Hematopoietic multipotent progenitor cell treated with erythropoietin and hydrocortisone succinate and interleukin-3 and kit ligand, for 15 days (in vitro differentiated cells): ENCODE measurements at places on chromosomes 6 and 20.

GRCh38 chr20:19210391-19211155, 1.9 kb upstream of the SLC24A3 start:
- DNase-seq: no peak

- no peak for DNase-seq
Measured at GRCh38 chr6:75446241-75446880, 47.2 kb downstream of the FILIP1 start.

DNA sequence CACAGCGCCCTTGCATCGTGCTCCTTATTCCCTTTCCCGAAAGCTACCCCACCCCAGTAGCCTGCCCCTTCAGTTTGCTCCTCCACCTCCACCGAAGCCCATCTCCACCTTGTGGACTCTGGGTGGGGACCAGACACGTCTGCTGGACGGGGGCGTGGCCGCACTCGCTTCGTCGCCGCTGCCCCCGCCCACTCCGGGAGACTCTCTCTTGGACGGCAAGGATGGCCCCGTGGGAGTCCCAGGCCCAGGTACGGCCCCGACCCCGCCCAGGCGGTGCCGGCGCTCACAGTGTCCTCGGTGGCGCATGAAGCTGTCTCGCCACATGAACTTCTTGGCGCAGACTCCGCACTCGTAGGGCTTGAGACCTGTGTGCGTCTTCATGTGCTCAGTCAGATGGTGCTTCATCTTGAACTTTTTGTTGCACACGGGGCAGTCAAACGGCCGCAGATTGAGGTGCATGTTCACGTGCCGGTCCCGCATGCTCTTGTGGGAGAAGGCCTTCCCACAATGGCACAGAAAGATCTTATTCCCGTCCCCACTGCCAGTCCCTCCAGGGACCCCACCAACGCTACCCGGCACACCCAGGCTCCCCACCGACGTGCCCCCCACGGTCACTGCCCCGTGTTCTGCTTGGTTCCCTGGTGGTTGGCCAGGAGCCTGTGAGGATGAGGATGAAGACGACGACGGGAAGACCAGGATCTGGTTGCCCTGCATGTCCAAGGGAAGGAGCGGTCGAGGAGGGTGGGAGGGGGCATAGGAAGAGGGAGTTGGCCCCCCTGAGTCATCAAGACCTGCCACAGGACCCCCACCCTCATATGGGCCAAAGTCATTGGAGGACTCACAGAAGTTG, 1.3 kb upstream of the TAPBP start:
- DNase-seq: peak; percentile 59

DNA sequence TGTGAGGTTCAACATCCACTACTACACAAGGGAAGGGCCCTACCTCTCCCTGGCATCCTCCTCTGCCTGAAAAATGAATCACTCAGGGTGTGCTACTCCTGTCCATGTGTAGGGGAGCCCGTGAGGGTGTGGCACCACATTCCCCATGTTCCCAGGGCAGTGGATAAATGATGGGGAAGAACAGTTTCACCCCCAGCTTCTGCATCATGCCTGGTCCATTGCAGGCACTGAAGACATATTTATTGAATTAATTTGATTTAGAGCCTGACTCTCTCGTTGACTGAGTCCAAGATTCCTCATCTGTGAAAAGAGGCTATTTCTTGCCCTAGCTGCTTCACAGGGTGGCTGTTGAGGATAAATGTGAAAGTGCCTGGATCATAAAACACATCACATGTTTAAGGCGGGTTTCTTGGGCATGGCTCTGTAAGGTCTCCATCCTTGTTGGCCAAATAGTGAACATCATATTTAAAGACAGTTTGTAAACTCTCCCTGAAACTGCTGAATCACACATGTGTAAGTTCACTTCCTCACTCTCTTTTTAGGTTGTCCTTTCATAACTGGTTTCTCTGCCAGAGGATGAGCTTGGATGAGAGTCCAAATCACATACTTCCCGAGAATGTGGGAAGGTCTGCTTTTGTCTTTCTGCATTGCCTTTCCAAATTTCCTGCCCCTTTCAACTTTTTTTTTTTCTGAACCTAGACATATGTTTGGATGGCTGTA, 79.7 kb upstream of the FYN start:
- no peak for DNase-seq

- DNase-seq: no peak
Measured at GRCh38 chr6:157253017-157253416, 70.3 kb downstream of the TMEM242 start.

GRCh38 chr6:75283907-75284631, 523 bp downstream of the TMEM30A start:
- no peak for DNase-seq

- DNase-seq: peak; percentile 16
Measured at GRCh38 chr6:43924222-43924702, 154.3 kb downstream of the VEGFA start.

DNA sequence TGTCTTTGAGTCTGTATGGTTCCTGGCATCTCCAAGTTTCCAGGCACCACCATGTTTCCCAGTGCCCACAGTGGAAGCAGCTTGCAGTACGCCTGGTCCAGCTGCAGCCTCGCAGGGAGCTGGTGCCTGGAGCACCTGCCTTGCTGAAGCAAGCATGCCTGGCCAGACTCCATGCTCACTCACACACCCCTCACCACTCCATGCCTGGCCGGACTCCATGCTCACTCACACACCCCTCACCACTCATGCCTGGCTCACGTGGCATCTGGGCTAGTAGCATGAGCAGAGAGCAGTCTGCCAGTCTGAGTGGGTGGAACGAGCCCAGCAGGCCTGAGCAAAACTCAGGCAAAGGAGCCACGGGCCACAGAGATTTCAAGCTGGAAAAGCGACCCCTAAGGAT, 214.3 kb downstream of the TFAP2C start:
- no peak for DNase-seq

- peak; percentile 49 for DNase-seq
Measured at GRCh38 chr6:3259491-3259958, 778 bp downstream of the PSMG4 start.

- peak; percentile 74 for DNase-seq
Measured at GRCh38 chr6:139473231-139473701, 98.8 kb upstream of the CITED2 start.

- DNase-seq: no peak
Measured at GRCh38 chr20:21862259-21862946, 156.9 kb downstream of the PAX1 start.

DNA sequence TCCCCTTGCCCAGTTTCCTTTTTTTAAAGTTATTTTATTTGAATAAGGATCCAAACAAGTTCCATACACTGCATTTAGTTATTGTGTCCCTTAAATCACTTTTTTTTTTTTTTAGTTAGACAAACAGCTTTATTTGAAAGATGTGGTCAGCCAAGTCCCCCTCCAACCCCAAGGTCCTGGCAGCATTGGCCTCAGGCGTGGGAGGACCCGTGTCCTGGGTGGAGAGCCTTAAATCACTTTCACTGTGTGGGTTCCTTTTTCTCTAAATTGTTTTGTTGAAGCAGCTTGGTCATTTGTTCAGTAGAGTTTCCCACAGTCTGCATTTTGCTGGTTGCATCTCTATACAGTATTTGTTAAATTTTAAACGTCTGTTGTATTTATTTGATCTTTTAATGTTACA, 5.2 kb upstream of the TBCC start:
- no peak for DNase-seq

GRCh38 chr6:71072508-71072907, 115.6 kb upstream of the B3GAT2 start:
- DNase-seq: no peak

- no peak for DNase-seq
Measured at GRCh38 chr6:165579151-165579550, 83.9 kb downstream of the PDE10A start.

DNA sequence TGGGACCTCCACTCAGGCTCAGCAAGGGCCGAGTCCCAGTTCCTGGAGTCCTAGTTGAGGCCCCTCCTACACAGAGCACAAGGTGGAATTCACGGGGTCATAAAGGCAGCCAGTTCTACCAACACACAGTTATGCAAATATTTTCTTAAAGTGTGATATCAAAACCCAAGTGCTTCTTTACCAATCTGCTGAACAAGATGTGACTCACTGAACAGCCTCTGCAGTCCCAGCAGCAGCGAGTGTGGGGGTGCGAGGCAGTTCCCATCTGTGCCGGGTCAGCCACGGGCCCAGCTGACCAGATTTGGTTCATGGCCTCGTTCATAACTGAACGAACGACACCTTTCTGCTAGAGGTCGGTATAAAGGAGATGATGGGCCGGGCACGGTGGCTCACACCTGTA, 4.5 kb upstream of the TCEA2 start:
- DNase-seq: no peak

DNA sequence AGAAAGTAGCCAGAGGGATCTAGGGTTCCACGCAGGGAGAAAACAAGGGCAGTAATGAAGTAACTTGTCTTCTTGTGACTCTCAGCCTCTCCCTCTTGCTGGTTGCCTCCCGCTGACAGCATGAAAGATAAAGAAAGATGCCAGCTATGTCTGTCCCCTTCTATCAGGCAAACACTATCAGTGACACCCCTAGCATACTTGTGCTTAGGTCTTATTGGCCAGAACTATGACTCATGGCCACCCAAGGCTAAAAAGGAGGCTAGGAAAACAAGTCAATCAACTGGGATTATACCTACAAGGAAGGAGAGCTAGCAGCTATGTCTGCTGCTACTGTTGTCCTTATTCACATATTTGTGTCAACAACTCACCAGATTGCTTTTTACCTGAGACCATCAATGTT, 206.8 kb upstream of the SOX4 start:
- DNase-seq: no peak

DNA sequence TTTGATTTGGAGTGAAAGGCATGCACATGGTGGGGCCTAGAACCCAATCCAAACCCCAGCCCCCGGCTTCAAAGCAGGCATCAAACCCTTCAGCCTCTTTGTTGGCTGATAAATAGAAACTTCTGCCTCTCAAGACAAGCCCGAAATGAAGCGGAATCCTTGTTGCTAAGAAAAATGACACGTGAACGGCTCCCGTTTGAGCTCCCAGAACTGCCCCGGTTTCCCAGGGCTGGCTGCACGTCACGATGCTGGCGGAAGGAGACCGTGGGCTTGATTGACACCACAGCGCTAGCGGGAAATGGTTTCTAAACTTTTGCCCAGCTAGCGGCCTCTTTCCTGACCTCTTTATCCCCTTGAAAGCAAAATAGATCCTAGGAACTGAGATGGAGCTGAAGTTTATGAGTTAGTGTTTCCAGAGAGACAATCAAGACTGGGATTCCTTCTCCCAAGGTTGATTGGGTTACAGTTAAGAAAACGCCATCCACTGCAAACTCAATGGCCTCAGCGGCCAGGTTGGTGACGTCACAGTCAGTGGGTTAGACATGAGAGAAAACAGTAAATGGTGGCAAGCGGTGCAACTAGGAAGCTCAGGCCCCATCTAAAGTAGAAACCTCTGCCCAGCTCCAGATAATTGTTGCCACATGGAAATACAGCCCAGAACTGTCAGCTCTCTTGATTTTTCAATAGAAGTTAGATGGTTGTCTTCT, 117.0 kb downstream of the ANKRD60 start:
- DNase-seq: no peak

DNA sequence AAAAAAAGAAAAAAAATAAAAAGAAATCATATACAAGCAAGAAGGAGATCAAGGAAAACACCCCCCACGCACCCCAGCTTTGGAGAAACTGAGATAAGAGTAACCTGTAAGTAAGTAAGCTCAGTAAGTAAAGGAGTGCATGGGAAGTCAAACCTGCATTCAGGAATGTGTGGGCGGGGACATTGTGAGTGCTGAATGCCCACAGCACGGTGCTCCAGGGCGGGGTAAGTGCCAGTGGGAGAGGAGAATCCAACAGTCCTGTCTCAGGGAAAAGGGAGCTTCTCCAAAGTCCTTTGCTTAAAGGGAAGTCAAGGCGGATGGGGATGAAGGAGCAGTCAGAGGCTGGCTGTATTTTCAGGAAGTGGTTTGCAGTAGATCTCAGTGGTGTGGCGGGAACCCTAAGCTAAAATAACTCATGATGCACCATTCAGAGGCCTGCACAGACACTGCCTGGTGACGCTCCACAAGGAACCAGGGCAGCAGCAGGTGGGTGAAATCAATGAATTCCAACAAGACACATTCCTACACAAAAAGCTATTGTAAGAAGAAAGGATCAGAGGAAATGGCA, 368.0 kb downstream of the QKI start:
- no peak for DNase-seq

DNA sequence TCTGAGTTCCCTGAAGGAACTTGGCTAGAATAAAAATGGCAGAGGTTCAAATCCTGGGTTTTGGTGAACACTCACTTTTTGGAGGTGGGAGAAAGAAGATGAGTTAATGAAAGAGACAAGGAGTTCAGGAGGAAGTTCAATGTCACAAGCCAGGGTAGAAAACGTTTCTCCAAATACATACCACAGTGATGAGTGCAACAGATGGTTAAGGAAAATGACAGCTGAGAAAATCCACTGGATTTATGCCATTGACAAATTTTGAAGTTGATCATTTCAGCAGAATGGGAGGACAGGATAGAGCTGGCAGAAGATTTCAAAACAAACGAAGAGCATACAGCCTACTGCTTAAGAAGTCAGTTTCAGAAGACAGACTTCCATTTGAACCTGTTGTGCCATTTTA, 122.7 kb downstream of the GFRAL start:
- DNase-seq: no peak

GRCh38 chr6:137808191-137808590, 58.9 kb upstream of the TNFAIP3 start:
- DNase-seq: no peak

GRCh38 chr6:150485161-150485958, 114.3 kb upstream of the PLEKHG1 start:
- DNase-seq: no peak

DNA sequence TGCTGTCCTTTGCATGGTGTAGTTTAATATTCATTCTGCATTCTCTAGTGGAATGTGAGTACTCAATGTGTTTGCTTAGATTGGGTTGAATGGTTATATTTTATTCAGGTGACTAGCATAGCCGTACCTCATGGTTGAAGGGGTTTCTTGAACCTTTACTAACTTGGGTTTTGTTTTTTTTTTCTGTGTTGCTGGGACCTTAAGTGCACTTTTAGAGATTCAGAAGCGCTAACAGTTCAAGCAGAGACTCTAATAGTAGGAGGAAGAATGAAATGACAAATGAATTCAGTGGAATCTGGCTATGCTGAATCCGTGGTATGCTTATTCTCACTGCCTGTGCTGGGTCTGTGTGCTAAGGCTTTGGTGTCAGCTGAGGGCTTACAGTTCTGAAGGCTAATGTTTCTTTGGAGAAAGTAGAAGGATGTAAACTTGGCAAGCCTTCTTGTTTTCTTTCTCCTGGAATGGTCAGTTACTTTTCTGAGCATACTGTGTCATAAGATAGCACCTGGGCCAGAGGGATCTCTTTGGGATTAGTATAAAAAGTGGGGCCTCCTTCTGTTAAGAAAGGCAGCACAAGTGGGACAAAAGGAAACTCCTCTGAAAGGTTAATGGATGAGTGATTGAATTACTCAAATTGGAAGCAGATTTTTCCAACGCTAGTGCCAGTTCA, 28.7 kb downstream of the RNF144B start:
- DNase-seq: no peak

- DNase-seq: no peak
Measured at GRCh38 chr6:163301726-163302635, 112.5 kb upstream of the QKI start.

GRCh38 chr6:153131037-153131981, at the start of gene RGS17:
RGS17 (minus strand) TSS chr6:153131282; CDS start chr6:153044018, 87,264 bp downstream.
- no peak for DNase-seq

- no peak for DNase-seq
Measured at GRCh38 chr20:47141941-47142773, 214.3 kb downstream of the ZMYND8 start.
